ENCODE measurements at places on chromosomes 3 and 15. TPM values are rescaled to one million over a fixed set of nuclear protein-coding genes. Genes with fewer than 3 reads are reported as not detected.

TMEM207 gene
- not detected for total RNA-seq

DNA sequence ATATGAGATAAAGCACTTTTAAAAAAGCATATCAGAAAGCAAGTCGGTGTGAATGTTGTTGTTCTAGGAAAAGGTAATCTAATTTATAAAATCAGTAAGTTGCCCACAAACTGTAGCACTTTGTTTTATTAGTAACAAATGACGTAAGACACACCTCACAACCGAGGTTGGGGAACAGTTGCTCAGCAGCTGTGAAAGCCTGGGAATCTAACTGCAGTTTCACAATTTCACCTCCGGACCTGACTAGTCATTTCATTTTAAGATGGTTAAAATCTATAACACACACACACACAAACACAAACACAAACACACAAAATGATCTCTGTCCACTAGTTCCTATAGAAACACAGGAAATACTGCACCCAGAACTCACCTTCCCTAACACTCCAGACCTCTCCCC lies 406.7 kb upstream of the NR2F2 start:
- H3K36me3 ChIP-seq: no peaks in the 10 kb centered on the region
- no peaks in the 10 kb centered on the region for H3K4me1 ChIP-seq
- H3K27ac ChIP-seq: no peak overlapping the region
- DNase-seq: no peak

- no peaks in the 10 kb centered on the region for H3K27me3 ChIP-seq
- no peak overlapping the region for H3K4me3 ChIP-seq
- H3K4me1 ChIP-seq: no peaks in the 10 kb centered on the region
Measured at GRCh38 chr3:25567388-25567787, 97.3 kb downstream of the TOP2B start.

DNA sequence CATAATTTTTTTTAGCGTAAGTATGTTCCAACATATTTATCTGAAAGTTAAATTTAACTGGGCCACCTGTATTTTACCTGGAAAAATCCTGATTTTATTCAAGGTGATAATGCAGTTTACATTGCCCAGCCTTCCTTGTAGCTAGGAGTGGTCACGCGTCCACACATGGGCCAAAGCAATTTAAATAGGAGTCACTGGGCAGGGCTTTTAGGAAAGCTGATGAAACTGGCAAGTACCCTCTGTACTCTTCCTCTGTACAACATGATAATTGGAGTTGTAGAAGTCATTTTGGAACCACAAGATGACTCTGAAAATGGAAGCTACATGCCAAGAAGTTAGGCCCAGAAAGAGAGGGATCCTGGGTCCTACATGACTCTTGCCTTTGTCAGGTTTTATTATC lies 9.5 kb downstream of the BTD start:
- no peaks in the 10 kb centered on the region for H3K4me1 ChIP-seq
- no peaks in the 10 kb centered on the region for H3K27me3 ChIP-seq
- no peak overlapping the region for H3K4me3 ChIP-seq
- H3K27ac ChIP-seq: no peak overlapping the region
- H3K36me3 ChIP-seq: no peaks in the 10 kb centered on the region
- no peak for DNase-seq

GRCh38 chr15:34620142-34620541 lies 36.7 kb upstream of the GOLGA8B start:
- no peaks in the 10 kb centered on the region for H3K27me3 ChIP-seq
- H3K27ac ChIP-seq: no peak overlapping the region
- H3K36me3 ChIP-seq: no peaks in the 10 kb centered on the region
- peaks cover 20% of the 10 kb centered on the region for H3K4me1 ChIP-seq
- DNase-seq: no peak
- H3K4me3 ChIP-seq: no peak overlapping the region

DNA sequence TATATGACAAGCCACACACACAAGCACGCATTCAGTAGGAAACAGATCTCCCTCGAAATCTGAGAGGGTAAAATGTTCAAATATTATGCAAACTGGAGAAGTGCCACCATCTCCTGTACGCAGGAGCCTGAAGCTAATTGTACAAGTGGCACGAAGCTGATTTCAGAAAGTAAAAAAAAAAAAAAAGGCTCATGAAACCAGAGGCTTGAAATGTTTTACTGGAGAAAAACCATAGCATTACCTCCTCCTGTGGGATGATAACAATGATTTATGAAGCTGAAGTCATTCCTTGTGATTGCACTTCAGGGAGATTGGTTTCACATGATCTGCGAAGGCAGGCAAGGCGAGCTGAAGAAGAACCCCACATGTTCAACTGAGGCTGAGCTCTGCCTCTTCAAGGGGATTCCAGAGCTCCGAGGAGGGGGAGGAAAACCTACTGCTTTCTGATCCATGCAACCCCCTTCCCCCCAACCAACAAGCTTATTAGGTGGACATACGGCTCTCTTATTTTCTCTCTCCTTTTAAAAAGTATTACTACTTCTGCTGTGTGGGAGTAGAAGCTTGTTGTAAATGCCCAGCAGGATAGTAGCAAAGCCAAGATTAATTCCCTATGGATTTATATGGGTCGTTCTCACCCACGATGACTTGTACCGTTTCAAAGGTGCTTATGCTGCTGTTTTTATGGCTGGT lies 101.1 kb downstream of the GREM1 start:
- H3K4me1 ChIP-seq: peaks cover 12% of the 10 kb centered on the region
- H3K36me3 ChIP-seq: no peaks in the 10 kb centered on the region
- no peak overlapping the region for H3K27ac ChIP-seq
- DNase-seq: peak; percentile 69

- no peaks in the 10 kb centered on the region for H3K4me1 ChIP-seq
- DNase-seq: no peak
- no peak overlapping the region for H3K27ac ChIP-seq
- no peaks in the 10 kb centered on the region for H3K36me3 ChIP-seq
- H3K27me3 ChIP-seq: no peaks in the 10 kb centered on the region
- H3K4me3 ChIP-seq: no peak overlapping the region
Measured at GRCh38 chr3:138197524-138197923, 10.4 kb downstream of the ARMC8 start.

GRCh38 chr15:57440799-57441198 lies 64.5 kb downstream of the CGNL1 start:
- no peak overlapping the region for H3K4me3 ChIP-seq
- DNase-seq: no peak
- no peaks in the 10 kb centered on the region for H3K36me3 ChIP-seq
- peaks cover 8% of the 10 kb centered on the region for H3K4me1 ChIP-seq
- no peaks in the 10 kb centered on the region for H3K27me3 ChIP-seq

RETNLB gene
- not detected for total RNA-seq

GRCh38 chr3:7646851-7647250 lies 785.9 kb downstream of the GRM7 start:
- DNase-seq: no peak
- H3K27ac ChIP-seq: no peak overlapping the region
- no peaks in the 10 kb centered on the region for H3K36me3 ChIP-seq
- H3K4me3 ChIP-seq: no peak overlapping the region

ISLR2 gene
- 0.48 TPM for total RNA-seq

All from A673 (cell line).